ENCODE measurements at places on chromosomes 6 and 20. TPM values are rescaled to one million over a fixed set of nuclear protein-coding genes. Genes with fewer than 3 reads are reported as not detected.

C20orf173 gene
- not detected for total RNA-seq

BCAS4 gene
- total RNA-seq, result 5.3 TPM

CRISP3 gene
- total RNA-seq, result not detected

TINAG gene
- not detected for total RNA-seq

GRCh38 chr6:29147074-29147473 lies 23.6 kb upstream of the OR2J2 start:
- no peak overlapping the region for H3K4me3 ChIP-seq
- H3K27ac ChIP-seq, result no peak overlapping the region
- DNase-seq, result no peak
- no peaks in the 10 kb centered on the region for H3K27me3 ChIP-seq
- no peaks in the 10 kb centered on the region for H3K4me1 ChIP-seq

GRCh38 chr6:89858041-89858440 lies 28.4 kb downstream of the CASP8AP2 start:
- H3K36me3 ChIP-seq, result peaks cover 19% of the 10 kb centered on the region
- no peaks in the 10 kb centered on the region for H3K27me3 ChIP-seq
- no peaks in the 10 kb centered on the region for H3K4me1 ChIP-seq
- DNase-seq, result no peak
- no peak overlapping the region for H3K27ac ChIP-seq

- DNase-seq, result no peak
- H3K36me3 ChIP-seq, result no peaks in the 10 kb centered on the region
- H3K4me3 ChIP-seq, result no peak overlapping the region
- H3K27ac ChIP-seq, result no peak overlapping the region
Observed at GRCh38 chr20:60250251-60250650, 292.0 kb downstream of the CDH26 start.

DNA sequence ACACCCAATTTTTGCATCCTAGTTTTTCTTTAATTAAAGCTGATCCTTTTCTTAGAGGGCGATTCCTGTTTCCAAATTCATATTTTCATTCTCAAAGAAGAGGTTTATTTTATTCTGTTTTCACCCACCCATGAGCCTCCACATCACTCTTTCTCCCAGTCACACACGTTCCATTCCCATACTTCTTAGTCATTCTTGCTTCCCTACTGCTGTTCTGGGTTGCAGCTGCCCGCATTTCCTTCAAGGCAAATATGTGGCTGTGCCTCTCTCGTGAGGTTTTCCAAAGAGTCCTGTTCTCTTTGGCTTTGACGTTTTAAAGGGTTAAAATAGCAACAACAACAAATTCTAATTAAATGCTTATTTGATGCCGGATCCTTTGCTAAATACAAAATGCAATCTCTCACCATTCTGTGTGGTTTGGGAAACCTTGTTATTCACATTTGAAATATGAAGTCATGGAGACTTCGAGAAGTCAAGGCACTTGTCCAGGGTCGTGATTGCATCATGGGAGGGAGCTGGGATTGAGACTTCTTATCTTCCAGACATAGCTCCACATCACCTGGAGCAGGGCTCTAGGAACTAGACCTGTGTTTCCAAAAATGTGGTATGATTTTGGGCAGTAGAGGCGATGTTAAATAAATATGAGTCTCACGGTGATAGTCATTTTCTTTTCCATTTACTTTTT lies 126.6 kb downstream of the DOK5 start:
- no peaks in the 10 kb centered on the region for H3K27me3 ChIP-seq
- DNase-seq, result no peak
- no peak overlapping the region for H3K4me3 ChIP-seq
- no peaks in the 10 kb centered on the region for H3K4me1 ChIP-seq
- no peak overlapping the region for H3K27ac ChIP-seq

- peaks cover 53% of the 10 kb centered on the region for H3K27me3 ChIP-seq
- DNase-seq, result peak; percentile 50
- no peak overlapping the region for H3K27ac ChIP-seq
- no peaks in the 10 kb centered on the region for H3K4me1 ChIP-seq
- no peak overlapping the region for H3K4me3 ChIP-seq
Observed at GRCh38 chr20:689348-689747, 13.7 kb upstream of the SCRT2 start.

DNA sequence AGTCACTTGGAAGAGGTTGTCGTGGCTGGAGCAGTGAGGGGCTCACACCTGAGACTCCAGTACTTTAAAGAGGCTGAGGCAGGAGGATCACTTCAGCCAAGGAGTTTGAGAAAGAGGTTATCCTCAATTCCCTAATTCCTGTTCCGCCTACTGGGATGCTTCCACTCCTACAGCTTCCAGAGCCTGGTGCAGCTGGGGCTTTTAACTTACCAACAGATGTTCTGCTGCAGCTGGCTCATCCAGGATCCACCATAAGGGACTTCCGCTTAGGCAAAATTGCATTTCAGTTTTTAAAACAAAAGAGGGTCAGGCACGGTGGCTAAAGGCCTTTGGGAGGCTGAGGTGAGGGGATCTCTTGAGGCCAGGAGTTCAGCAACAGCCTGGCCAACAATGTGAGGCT lies 59.1 kb upstream of the CDYL start:
- H3K4me3 ChIP-seq, result no peak overlapping the region
- no peak overlapping the region for H3K27ac ChIP-seq
- no peak for DNase-seq
- no peaks in the 10 kb centered on the region for H3K27me3 ChIP-seq
- H3K4me1 ChIP-seq, result no peaks in the 10 kb centered on the region

GRCh38 chr6:99017150-99017549 lies 69.4 kb upstream of the FBXL4 start:
- H3K4me1 ChIP-seq, result no peaks in the 10 kb centered on the region
- no peak for DNase-seq
- no peak overlapping the region for H3K4me3 ChIP-seq

GRCh38 chr6:130632277-130632676 lies 194.9 kb upstream of the SMLR1 start:
- H3K4me1 ChIP-seq, result no peaks in the 10 kb centered on the region
- H3K27me3 ChIP-seq, result no peaks in the 10 kb centered on the region
- H3K4me3 ChIP-seq, result no peak overlapping the region
- no peak overlapping the region for H3K27ac ChIP-seq
- no peak for DNase-seq

DNA sequence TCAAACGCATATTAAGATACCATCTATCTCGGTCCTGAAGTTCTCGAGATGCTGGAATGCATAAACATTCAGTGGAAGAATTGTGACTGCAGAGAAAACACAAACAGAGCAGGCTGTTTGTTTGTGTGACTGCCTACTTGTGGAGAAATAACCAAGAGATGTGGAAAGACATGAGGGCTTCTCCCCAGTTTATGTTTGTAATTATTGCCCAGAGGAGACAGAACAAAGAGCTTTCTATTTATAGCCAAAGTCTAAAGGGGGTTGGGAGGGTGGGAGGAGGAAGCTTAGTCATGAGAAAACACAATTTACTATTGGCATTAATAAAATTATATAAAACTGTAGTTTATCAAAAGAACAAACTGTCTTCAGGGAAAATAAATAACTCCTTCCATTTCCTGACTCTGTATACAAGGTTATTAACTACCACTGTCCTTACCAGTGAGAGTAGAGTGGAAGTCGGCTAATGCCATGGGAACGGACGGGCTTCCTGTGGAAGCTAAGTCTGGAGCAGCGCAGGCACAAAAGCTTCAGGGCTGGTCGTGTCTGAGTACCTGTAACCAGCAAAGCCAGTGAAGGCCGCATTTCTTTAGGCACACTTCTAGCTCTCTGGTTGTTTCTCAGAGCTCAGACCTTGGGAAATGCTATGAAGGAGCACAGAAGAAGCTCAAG lies 200.2 kb upstream of the SUPT3H start:
- H3K27me3 ChIP-seq, result no peaks in the 10 kb centered on the region
- no peaks in the 10 kb centered on the region for H3K36me3 ChIP-seq
- no peak overlapping the region for H3K4me3 ChIP-seq
- no peak for DNase-seq
- H3K27ac ChIP-seq, result no peak overlapping the region

GRCh38 chr6:157379656-157380457 lies 1.1 kb upstream of the ZDHHC14 start:
- no peaks in the 10 kb centered on the region for H3K27me3 ChIP-seq
- peak overlapping the region; percentile 97 for H3K27ac ChIP-seq
- H3K4me1 ChIP-seq, result peaks cover 17% of the 10 kb centered on the region
- H3K4me3 ChIP-seq, result peak overlapping the region; percentile 91
- H3K36me3 ChIP-seq, result no peaks in the 10 kb centered on the region
- DNase-seq, result peak; percentile 94

DNA sequence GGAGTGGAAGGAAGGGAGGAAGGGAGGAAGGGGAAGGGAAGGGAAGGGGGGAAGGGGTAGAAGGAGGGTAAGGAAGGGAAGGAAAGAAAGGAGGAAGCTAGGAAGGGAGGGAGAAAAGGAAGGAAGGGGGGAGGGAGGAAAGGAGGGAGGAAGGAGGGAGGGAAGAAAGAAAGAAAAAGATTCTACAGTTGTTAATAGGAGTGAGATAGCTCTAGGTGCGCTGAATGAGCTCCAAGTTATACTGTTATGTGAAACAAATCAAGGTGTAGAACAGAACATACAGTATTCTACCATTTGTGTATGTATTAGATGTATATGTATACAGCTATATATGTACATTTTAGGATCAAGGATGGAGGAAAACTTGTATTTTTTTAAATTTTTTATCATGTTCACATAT lies 167.7 kb downstream of the HACE1 start:
- no peaks in the 10 kb centered on the region for H3K36me3 ChIP-seq
- H3K27ac ChIP-seq, result no peak overlapping the region
- DNase-seq, result no peak

GRCh38 chr6:52620906-52621190 lies 44.0 kb upstream of the TRAM2 start:
- no peak for DNase-seq
- no peaks in the 10 kb centered on the region for H3K27me3 ChIP-seq
- no peak overlapping the region for H3K4me3 ChIP-seq
- no peak overlapping the region for H3K27ac ChIP-seq
- H3K36me3 ChIP-seq, result no peaks in the 10 kb centered on the region
- no peaks in the 10 kb centered on the region for H3K4me1 ChIP-seq

DNA sequence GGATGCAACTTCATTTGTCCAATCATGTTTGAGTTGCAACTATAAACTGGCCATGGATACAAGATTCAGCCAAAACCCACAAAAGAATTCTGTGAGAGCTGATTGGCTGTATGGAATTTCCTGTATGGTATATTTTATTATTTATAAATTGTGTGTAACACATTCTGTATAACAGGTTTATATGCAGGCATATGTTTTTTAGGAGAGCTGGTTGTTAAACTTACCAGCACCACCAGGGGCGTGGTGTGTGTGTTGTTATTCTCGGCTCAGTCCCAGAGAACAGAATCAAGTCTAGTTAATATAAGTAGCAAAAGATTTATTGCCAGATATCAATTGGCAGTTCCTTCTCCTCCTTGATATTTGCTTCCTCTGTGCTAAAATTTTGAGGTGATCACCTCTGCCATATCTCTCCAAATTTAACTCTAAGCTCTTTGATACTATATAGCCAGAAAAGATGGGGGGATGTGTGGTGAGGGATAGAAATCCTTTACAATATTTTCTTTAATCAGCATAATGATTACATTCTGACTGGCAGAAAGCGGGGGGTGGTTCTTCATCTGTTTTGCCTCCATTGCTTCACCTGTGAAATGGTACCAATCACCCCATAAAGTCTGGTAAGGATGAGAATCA lies 22.9 kb downstream of the CNBD2 start:
- H3K4me3 ChIP-seq, result no peak overlapping the region
- H3K27me3 ChIP-seq, result no peaks in the 10 kb centered on the region
- no peaks in the 10 kb centered on the region for H3K4me1 ChIP-seq
- H3K27ac ChIP-seq, result no peak overlapping the region
- no peak for DNase-seq

GRCh38 chr6:119442776-119443184 lies 93.2 kb upstream of the MAN1A1 start:
- H3K4me3 ChIP-seq, result no peak overlapping the region
- no peaks in the 10 kb centered on the region for H3K4me1 ChIP-seq
- peak; percentile 80 for DNase-seq
- no peak overlapping the region for H3K27ac ChIP-seq
- no peaks in the 10 kb centered on the region for H3K27me3 ChIP-seq

DNA sequence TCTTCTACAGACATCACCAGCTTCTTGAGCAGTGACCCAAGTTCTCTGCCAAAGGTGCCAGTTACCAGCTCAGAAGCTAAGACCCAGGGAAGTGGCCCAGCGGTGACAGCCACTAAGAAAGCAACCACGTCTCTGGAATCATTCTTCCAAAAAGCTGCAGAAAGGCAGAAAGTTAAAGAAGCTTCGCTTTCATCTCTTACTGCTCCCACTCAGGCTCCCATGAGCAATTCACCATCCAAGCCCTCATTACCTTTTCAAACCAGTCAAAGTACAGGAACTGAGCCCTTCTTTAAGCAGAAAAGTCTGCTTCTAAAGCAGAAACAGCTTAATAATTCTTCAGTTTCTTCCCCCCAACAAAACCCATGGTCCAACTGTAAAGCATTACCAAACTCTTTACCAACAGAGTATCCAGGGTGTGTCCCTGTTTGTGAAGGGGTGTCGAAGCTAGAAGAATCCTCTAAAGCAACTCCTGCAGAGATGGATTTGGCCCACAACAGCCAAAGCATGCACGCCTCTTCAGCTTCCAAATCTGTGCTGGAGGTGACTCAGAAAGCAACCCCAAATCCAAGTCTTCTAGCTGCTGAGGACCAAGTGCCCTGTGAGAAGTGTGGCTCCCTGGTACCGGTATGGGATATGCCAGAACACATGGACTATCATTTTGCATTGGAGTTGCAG lies 15.2 kb downstream of the GTPBP2 start:
- no peaks in the 10 kb centered on the region for H3K27me3 ChIP-seq
- H3K36me3 ChIP-seq, result peaks cover 13% of the 10 kb centered on the region
- no peaks in the 10 kb centered on the region for H3K4me1 ChIP-seq

- no peaks in the 10 kb centered on the region for H3K4me1 ChIP-seq
- DNase-seq, result no peak
- H3K27me3 ChIP-seq, result peaks cover 100% of the 10 kb centered on the region
- H3K27ac ChIP-seq, result no peak overlapping the region
- no peak overlapping the region for H3K4me3 ChIP-seq
- no peaks in the 10 kb centered on the region for H3K36me3 ChIP-seq
Observed at GRCh38 chr20:63005862-63006539, 763 bp downstream of the BHLHE23 start.

- no peak overlapping the region for H3K27ac ChIP-seq
- no peak overlapping the region for H3K4me3 ChIP-seq
- DNase-seq, result no peak
- no peaks in the 10 kb centered on the region for H3K27me3 ChIP-seq
- H3K4me1 ChIP-seq, result no peaks in the 10 kb centered on the region
Observed at GRCh38 chr6:46189726-46190125, 18.9 kb upstream of the ENPP5 start.

- DNase-seq, result no peak
Observed at GRCh38 chr6:14656649-14657048, 539.1 kb downstream of the CD83 start.

- no peak overlapping the region for H3K27ac ChIP-seq
- H3K4me1 ChIP-seq, result no peaks in the 10 kb centered on the region
- no peak for DNase-seq
- no peak overlapping the region for H3K4me3 ChIP-seq
- no peaks in the 10 kb centered on the region for H3K36me3 ChIP-seq
Observed at GRCh38 chr6:90701146-90701781, 114.4 kb upstream of the MAP3K7 start.

Data from sigmoid colon (tissue), 7 donors.